ENCODE measurements at places on chromosomes 4 and X.

DNA sequence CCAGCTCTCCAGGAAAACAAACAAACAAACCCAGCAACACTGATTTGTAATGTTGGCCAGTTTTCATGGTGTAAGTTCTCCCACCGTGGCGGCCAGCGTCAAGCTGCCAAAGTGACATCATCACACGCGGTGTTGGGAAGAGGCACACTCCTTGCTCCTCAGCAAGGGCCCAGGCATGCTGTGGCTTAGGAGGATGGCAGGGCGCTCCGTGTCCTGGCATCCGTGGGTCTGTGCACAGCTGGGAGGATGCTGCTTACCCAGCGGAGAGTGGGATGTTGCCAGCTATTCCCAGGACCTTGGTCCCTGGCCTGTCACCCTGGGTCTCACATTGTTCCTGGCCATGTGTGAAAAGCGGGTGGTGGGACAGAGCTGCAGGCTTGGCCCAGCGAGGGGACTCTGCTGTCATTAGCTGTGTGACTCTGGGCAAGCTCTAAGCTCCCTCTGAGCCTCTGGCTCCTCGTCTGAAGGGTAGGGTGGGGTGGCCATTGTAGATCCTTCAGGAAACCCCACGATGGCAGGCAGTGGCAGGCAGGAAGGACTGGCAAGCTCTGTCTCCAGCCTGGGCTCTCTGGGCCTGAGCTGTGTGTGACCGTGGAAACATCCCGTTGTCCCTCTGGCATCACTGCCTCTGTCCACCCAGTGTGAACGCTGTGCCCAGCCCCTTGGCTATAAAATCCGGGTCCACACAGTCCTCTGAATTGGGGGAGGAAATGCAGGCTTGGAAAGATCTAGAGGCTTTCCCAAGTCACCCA lies 10.8 kb downstream of the PSAPL1 start:
- no peak for DNase-seq

GRCh38 chrX:115559672-115560071 lies 1.3 kb upstream of the PLS3 start:
- DNase-seq = no peak

DNA sequence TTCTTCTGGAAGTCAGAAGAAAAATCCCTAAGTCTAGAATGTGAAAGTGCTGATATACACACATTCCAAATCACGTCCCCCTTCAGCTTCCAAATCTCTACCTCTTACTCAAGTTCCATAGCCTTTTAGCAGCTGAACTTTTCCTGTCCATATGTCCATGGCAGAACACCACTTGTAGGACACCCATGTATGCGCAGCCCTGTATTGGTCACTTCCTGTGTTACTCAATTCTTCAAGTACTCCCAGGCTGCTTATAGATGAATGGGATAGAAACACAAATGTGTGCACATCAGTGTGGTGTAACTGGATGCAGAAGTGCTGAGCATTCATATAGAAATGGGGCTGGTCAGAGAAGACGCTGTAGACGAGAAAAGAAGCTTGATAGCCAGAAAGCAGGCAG lies 18.8 kb downstream of the SRPX2 start:
- no peak for DNase-seq

DNA sequence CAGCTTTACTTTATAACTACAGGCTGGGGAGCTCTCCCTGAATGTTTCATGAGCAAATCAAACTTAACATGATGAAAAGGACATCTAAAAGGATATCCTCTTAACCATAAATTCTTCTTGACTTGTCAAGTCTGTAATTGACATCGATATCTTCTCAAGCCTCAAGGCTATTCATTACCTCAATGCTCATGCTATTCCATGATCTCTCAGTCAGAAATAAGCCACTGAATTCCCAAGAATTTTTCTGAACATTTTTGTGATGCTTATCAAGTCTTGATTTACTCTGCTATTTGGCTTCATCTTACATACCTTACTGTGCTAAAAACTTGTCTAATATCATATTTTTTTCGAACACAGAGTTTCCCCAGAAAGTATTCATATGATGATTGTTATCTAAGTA lies 433.4 kb downstream of the PDGFC start:
- no peak for DNase-seq

- DNase-seq = no peak
These were observed 386.9 kb upstream of the MAOA start for GRCh38 chrX:43269201-43269600.

DNA sequence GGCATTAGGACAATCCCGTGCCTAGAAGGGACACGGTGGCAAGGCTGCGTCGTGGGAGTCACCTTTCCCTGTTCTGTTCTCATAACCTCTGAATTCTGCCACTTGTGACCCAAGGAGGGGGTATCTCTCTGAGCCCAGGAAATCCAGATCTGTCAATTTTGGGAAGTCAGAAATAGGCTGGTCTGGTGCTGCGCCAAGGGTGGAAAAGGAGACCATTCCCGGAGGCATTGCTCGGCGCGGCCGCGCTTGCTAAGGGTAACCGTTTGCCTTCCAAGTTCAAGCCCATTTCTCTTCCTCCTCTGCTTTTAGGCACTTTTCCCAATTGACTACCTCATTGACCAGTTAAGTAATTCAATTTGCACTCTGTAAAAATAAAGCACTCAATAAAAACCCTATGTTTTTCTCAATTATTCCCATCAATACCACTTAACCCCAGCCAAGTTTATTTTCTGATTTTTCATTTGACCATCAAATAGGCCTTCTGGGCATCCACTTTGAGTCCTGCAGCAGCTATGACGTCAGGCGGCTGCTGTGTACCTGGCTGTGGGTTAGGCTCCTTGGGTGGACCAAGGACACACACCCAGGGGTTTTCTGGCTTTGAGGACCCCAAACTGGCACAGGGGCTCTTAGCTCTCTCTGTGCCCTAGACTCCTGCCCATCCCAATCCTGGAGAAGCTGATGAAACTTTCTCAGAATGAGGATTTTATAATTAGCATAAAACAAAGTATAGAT lies 12.5 kb downstream of the SORCS2 start:
- no peak for DNase-seq

DNA sequence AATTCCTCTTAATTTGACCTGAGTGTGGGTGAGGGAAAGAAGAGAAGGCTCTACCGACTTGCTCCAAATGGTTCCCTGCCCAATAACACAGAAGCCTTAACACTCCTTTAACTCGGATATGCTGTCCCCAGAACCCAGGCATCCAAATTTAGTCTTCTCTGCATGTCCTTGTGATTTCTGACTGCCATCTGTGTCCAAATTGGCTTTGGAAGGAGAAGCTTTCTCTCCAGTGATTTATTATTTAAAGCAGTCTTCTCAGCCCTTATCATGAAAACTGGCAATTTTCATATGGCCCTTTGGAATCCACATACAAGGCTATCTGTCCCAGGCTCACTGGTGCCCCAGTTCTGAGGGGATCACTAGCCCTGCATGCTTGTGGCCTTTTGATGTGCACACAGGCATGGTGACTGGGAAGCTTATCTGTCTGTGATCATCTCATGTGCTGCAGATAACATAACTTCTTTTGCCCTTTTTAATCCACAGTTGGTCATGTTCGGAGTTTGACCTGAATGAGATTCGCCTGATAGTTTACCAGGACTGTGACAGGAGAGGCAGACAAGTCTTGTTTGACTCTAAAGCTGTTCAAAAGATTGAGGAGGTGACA lies 56.7 kb downstream of the FNIP2 start:
- no peak for DNase-seq

- no peak for DNase-seq
These were observed 169.5 kb downstream of the TLL1 start for GRCh38 chr4:166042510-166043055.

GRCh38 chrX:107542500-107542899 lies 85.8 kb upstream of the PRPS1 start:
- DNase-seq = no peak

DNA sequence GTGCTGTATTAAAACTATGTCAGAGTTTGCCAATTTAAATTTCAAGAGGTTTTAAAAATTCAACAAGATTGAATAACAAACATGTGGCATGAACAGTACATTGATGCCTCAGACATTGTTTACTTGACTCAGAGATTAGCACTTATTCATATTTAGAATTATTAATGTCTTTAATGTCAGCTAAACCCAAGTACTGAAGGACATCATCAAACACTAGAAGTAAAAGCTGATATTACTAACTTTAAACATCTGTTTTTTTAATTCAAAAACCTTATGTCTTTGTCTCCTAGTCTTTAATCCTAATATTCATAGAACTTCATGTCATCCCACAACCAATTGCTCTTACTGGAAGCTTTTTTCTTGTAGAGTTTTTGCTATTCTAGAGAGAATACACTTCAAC lies 406.2 kb upstream of the PCDH7 start:
- DNase-seq = no peak

- DNase-seq = no peak
These were observed 2.0 kb downstream of the ANKRD37 start for GRCh38 chr4:185398618-185399017.

- DNase-seq = no peak
These were observed 3.3 kb upstream of the RELL1 start for GRCh38 chr4:37689353-37690095.

DNA sequence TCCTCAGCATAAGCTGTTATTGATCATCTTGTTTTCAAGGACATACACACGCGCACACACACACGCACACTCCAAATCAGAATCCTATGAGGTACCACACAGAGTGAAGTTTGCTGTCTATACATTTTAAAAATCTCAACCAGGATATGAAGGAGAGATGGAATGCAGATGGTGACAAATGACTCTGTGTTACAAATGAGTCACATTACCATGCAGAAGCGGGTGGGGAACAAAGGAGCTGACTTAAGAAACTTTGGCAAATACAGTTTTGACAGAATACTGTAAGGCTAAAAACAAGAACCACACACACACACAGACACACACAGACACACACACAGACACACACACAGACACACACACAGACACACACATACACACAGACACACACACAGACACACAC lies 81.7 kb downstream of the RELL1 start:
- no peak for DNase-seq

DNA sequence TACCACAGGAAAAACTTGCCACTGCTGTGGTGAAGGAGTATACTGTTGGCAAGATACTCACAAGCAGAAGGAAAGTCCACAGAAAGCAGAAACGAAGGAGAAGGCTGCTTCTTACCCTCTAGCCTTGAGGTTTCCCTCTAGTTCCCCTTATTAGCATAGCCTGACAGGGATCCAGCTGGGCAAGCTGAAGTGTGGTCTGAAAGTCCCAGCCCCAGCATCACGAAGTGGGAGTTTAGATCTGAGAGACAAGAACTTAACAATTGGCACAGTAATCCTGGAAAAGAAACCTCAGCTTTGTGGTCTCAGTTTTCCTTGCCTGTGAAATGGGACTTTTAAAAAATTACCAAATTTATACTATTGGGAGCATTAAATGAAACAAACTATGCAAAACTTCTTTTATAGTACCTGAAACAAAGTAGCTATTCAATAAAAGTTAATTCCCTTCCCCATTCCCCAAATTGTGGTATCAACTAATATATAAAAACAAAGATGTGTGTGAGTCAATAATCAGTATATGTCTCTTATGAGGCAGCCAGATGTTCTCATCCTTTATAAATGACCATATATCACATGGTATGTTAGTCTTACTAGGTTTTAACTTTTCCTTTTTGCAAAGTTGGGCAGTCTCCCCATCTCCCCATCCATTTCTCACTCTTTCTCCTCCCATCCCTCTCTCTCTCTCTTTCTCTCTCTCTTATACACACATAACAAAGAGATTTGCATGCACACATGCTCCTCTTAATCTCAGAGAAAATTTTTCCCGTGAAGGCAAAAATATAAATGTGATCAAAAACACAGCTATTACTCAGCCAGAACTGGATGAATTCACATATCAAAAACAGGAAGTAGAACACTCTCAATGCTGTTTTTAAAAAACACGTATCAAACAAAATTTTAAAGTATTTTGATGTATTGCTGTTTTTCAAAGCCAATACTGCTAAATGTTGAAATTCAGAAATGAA lies 57.8 kb downstream of the SCFD2 start:
- DNase-seq = no peak

- DNase-seq = no peak
These were observed 99.3 kb upstream of the GRPR start for GRCh38 chrX:16023790-16024734.

DNA sequence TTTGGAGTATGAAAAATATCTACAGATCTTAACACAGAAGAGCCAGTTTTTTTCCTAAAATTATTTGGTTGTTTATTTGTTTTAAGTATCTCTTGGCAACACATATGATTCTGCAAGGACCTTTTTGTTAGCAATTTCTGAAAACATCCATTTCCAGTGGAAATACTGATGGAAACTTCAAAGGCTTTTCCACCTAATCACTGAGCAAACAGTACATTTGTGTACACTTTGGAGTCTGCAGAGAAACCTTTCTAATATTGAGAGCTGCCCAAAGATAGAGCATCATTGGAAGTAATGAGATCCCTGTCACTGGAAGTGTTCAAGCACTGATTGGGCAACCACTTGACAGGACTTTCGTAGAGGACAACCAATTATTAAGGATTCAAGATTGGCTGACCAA lies 69.7 kb upstream of the TFDP3 start:
- DNase-seq = no peak

DNA sequence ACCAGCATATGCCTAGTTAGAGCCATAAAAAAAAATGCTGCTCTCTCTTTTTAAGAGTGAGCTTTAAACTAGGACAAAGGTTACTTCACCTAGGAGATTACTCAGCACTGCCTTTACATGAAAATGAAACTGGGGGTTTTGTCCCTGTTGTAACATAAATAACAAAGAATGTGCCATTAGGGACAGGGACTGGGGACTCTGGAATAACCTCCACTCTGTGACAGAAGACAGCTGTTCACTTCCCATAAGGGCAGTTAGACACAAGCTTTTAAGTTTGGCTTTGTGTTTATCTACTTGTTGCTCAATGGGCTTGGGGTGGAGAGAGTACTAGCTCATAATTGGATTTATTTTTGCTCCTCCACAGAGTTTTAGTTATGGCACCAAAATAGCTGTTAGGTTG lies 11.9 kb downstream of the ENPEP start:
- no peak for DNase-seq

All from stimulated activated naive CD8-positive, alpha-beta T cell treated with anti-CD3 and anti-CD28 coated beads, Interleukin-15, Interleukin-2, amounts not matched to agents 100 U/mL and 50 U/mL, for 24 hours (primary cell).